Vagina (tissue), 2 donors: ENCODE measurements at places on chromosomes 4 and X.

DNA sequence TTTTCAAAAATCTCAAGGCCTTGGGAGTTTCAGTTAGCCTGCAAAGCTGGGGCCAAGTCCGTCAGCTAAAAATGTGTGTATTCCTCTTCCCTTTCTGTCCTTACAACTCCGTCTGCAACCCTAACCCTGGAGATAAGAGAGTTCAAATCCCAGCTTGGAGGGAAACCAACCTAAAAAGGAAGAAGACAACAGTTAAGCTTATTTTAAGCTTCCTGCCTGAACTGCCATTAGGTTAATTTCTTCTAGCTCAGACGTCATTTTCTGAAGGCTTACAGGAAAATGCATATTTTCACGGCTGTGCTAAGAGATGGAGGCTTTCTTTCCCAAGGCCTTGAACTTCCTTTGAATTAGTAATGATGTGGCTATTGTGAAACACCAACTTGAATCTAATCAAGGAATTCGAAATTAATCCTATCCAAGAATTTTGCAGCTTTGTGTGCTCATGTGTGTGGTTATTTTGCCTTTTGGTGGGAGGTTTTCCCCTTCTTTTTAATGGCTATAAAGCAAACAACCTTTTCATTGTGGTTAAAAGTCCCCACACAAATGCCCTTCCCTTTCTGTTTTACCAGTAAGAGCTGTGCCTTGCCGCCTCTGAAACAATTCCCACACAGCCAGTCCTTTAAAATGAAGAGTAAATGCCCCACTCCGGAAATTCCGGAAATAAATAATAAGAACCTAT lies 103.5 kb downstream of the IRF2 start:
- DNase-seq: no peak

DNA sequence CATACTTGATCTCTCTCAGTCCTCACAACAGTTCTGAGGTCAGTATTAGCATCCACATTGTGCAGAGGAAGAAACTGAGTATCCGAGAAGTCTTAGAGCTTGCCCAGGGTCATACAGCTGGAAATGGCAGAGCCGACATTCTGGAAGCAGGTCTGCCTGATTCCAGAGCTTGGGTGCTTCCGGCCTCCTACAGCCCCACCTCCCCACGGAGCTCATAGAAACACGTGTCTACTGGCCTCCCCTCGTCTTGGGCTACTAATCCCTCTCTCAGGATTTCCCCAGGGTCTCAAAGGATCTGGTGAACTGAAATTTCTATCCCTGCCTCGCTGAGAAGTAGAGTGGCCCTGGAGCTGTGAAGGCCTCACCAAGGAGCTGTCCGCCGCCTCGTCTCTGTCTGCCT lies 12.0 kb upstream of the KDM5C start:
- DNase-seq: no peak

- no peak for DNase-seq
Observed at GRCh38 chrX:136759968-136760367, 20.8 kb downstream of the ARHGEF6 start.

- DNase-seq: no peak
Observed at GRCh38 chr4:134906404-134907023, 704.9 kb upstream of the PABPC4L start.
